Muscle of leg (tissue), 16 donors: ENCODE measurements at places on chromosomes 5 and 9. TPM values are rescaled to one million over a fixed set of nuclear protein-coding genes. Genes with fewer than 3 reads are reported as not detected.

Gene UNC13B
- 14.6 TPM for total RNA-seq

Gene QRFP
- total RNA-seq: not detected

- no peaks in the 10 kb centered on the region for H3K36me3 ChIP-seq
- H3K27me3 ChIP-seq: no peaks in the 10 kb centered on the region
- H3K27ac ChIP-seq: no peak overlapping the region
- no peak for DNase-seq
- no peak overlapping the region for H3K4me3 ChIP-seq
Measured at GRCh38 chr9:91929331-91929730, 20.7 kb downstream of the ROR2 start.

DNA sequence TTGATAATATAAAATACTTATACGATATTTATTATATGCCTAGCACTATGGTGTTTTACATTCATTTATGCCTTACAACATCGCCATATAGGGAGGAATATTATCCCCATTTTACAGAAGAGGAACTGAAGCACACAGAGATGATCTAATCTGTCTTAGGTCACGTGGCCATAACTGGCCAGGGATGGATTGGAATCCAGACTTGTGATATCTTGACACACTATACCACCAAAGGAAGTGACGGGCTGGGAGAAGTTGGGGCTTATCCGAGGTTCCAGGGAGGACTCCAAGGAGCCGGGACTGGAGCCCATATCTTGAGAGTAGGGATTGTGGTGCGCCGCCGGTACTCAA is 129.8 kb downstream of the TMEM174 start:
- no peak overlapping the region for H3K4me3 ChIP-seq
- H3K4me1 ChIP-seq: peaks cover 18% of the 10 kb centered on the region
- DNase-seq: no peak
- no peak overlapping the region for H3K27ac ChIP-seq
- H3K36me3 ChIP-seq: no peaks in the 10 kb centered on the region
- peaks cover 98% of the 10 kb centered on the region for H3K27me3 ChIP-seq

DNA sequence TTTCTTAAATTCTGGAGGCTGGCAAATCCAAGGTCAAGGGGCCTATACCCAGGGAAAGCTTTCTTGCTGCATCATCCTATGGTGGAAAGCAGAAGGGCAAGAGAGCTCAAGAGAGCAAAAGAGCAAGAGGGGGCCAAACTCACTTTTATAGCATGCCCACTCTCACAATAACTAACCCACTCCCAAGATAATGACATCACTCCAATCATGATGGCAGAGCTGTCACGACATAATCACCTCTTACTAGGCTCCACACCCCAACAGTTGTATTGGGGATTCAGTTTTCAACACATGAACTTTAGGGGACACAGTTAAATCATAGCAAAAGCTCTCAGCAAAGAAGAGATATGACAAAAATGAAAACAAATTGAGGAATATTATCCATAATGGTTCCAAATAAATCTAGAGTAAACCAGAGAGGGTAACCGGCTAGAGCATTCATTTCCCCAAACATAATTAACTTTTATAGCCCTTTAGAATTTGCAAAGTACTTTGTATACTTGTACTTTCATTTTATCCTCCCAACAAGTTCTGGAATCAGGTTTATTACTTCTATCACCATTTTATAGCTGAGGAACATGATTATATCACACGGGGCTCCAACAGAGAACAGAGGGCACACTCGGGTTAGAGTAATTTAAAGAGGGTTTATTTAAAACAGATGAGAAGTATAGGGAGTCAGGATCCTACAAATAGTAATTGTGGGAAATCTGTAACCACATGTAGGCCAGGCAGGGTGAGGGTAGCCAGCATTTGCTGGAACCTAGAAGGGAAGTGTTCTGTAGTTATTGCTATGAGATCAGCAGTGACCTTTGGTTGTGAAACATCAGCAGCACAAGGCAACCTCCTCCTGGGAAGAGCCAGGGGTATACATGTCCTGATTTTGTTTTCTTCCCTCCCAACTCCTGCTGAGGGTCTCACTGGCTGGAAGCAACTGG is 7.2 kb upstream of the TARS1 start:
- H3K4me3 ChIP-seq: no peak overlapping the region
- no peak overlapping the region for H3K27ac ChIP-seq
- DNase-seq: no peak
- H3K4me1 ChIP-seq: no peaks in the 10 kb centered on the region

- H3K4me3 ChIP-seq: no peak overlapping the region
- H3K27ac ChIP-seq: no peak overlapping the region
- H3K36me3 ChIP-seq: no peaks in the 10 kb centered on the region
- H3K4me1 ChIP-seq: peaks cover 2% of the 10 kb centered on the region
Measured at GRCh38 chr5:56142614-56143372, 90.3 kb downstream of the ANKRD55 start.
